ENCODE measurements at places on chromosomes 1 and 21.

GRCh38 chr21:34365809-34366208 is 2.0 kb downstream of the KCNE2 start:
- DNase-seq = no peak

GRCh38 chr1:26277719-26278118 is 2.2 kb upstream of the SH3BGRL3 start:
- no peak for DNase-seq

- DNase-seq = no peak
Measured at GRCh38 chr1:197222025-197222685, 45.9 kb upstream of the CRB1 start.

DNA sequence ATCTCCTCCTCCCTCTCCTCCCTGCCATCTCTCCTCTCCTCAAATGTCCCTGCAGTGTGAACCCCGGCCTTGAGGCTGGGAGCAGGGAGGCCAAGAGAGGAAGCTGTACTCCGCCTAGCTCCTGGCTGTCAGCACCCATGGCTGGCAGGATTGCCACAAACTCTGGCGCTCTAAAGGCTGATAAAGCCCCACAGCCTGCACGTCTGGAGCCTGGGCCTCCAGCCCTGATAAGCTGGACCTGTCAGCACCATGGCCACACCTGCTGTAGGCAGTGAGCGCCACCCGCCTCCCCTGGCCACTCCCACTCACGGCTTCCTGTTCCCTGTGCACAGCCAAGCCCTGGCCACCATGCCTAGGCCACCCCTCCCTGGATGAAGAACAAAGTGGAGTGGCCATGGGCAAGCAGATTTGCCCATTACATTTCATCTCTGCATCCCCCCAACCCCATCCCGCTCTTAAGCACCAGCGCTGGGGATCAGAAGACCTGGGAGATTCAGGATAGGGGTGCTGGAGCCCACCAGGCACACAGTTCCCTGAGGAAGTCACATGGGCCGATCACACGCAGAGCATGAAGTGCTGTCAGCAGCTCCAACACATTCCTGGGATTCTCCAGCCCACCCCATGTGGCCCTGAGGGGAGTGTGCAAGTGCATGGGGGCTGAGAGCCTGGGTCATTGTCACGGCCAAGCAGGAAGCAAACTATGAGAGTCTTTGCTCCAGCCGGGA is 24.2 kb upstream of the NPPB start:
- DNase-seq = no peak
